C1 segment of cervical spinal cord (tissue), 14 donors: ENCODE measurements at places on chromosomes 3 and 15.
A peak's percentile ranks its signal among the peaks of the same experiment; 100 is the strongest.

- DNase-seq = no peak
Observed at GRCh38 chr3:120780977-120781376, 38.4 kb downstream of the GTF2E1 start.

- DNase-seq = no peak
Observed at GRCh38 chr3:71492974-71493771, 90.4 kb downstream of the FOXP1 start.

- DNase-seq = no peak
Observed at GRCh38 chr3:52714335-52715302, 8.7 kb downstream of the SPCS1 start.

- DNase-seq = no peak
Observed at GRCh38 chr3:41365973-41366372, 166.7 kb downstream of the CTNNB1 start.

GRCh38 chr3:150483226-150483625 is 63.1 kb downstream of the SERP1 start:
- no peak for DNase-seq

DNA sequence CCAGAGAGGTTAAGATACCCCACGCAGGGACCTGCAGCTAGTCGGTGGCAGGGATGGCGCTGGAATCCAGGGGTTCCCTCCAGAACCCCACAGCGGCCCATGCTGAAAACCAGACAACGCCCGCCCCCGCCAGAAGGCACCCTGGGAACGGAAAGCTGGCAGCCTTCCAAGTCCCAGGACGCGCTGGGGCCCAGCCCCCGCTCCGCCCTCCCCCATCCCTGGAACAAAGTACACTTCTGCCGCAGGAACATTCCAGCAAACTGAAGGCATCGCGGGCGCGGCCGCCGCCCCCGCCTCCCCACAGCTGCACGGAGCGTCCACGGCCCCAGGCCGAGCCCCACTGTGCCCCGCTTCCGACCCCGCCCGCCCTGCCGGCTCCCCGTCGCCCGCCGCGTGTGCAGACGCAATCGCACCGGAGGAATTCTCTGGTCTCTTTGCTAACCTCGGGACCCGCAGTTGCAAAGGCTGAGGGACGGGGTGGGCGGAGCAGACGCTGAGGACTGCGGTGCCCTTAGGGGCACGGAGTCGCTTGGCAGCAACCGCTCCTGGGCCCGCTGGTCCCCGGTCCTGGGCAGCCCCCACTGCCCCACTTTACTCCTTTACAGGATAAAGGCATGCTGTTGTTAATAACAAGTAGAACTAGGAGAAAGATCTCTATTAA is 44.8 kb upstream of the RNU6-1 start:
- peak; percentile 80 for DNase-seq

DNA sequence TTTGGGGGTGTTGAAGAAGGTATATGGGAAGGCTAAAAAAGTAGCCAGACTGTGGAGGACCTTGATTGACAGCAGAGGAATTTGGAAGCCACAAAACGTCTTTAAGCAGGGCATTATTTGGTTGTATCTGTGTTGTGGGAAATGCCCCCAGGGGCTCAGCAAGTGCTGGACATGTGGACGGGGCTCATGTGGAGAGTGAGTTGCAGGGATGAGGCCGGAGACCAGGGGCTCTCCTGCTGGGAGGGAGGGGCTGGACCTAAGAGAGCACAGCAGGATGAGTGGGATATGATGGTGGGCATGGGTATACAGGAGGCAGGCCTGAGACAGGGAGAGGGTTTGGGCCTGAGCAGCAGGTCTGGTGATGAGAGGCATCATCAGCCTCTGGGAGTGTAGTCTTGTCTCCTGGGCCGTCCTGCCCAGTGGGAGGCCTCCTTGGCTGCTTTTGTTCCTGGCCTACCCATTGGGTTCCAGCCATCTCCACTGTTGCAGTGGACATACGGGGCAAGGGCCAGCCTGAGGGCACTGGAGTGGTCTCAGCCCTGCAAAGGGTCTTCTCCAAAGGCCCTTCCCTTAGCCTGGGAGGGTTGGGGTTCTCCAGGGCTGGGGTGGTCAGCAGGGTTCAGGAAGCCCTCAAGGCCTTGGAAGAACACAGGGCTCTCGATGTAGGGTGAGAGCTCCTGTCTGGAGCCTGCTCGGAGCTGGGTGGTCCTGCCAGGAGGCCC is 27.5 kb downstream of the ACAD9 start:
- no peak for DNase-seq

DNA sequence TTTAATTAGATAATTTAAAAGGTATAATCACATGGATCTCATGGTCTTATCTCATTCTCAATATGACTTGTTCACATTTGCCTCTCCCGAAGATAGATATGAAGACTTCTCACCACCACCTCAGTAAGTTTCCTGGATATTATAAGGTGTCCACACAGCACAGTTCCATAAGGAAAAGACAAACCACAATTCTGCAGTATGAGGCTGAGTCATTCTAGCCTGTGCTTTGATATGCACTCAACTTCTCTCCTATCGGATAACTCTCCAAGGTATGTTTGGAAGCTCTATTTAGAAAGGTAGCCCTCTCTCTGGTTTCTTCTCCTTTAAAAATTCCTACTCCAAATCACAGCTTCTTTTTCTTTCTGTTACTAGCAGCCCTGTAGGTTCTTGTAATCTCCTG is 612.8 kb downstream of the ZPLD1 start:
- DNase-seq = no peak

- DNase-seq = no peak
Observed at GRCh38 chr3:111246967-111247760, 175.5 kb downstream of the NECTIN3 start.

DNA sequence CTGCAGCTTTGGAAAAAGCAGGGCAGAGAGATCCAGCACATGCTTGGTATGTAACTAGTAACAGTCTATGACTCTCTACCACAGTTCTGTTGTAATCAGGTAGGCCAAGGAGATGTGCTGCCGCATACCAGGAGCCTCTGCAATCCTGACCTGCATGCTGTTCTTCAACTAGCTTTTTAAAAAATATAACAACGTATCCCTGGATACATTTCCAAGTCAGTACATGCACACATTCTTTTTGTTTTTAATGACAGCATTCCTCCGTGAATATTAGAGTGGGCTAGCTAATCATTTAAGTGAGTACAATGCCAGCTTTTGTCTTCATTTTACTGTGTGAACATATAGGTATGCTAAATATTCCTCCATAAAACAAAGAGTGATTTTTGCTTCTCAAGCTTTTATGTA is 437.8 kb downstream of the RBMS3 start:
- no peak for DNase-seq

GRCh38 chr3:46001178-46001577 is 5.6 kb upstream of the FYCO1 start:
- DNase-seq = peak; percentile 17

DNA sequence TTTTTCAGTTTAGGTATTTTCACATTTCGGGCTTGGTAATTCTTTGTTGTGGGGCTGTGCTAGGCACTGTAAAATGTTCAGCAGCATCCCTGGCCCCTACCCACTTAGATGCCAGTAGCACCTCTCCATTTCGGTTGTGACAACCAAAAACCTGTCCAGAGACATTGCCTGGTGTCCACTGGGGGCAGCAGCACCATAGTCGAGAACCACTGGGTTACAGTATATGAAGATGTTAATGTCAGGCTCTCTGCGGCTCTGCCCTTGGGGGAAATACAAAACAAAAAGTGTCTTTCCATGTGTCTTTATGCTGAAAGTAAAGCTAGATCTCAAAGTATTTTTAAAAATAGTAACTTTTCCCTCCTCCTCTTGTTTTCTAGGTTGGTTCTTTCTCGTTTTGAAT is 177.2 kb downstream of the ITPR1 start:
- no peak for DNase-seq

DNA sequence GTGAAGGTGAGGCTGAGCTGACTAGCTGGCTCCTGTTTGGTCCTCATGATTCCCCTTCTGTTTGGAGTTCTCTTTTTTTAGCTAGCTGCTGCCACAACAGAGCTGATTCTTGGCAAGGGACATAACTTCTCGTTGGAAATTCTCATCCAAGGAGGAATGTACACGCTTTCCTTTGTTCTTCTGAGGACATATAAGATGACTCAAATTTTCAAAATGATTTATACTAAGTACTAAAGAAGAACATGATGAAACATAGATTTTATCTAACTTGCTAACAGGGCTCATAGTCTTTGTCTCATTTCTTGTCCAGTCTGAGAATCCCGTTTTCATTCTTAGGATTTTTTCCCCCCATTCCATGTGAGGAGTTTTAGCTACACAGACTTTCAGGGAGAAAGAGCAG is 2.9 kb upstream of the TFG start:
- no peak for DNase-seq

- DNase-seq = no peak
Observed at GRCh38 chr3:137259701-137260100, 301.9 kb downstream of the IL20RB start.

- DNase-seq = no peak
Observed at GRCh38 chr3:52827441-52827840, 3.0 kb downstream of the ITIH4 start.

DNA sequence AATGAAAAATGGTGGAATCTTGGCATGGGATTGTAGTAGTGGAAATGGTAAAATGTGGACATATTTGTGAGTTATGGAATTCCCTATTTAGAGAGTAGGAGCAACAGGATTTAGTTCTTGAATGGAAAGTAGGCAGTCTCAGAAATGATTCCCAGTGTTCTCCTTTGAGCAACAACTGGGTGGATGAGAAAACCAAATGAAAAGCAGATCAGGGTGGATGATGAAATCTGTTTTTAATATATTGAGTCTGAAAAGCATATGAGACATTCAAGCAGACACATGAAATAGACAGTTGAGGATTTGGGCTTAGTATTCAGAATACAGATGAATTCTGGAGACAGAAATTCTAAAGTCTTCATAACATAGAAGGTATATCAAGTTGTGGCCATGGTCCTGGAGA is 451.3 kb downstream of the LPP start:
- DNase-seq = no peak

- DNase-seq = no peak
Observed at GRCh38 chr3:126528800-126529541, 5.0 kb downstream of the CHST13 start.

GRCh38 chr3:114569186-114569585 is 275.4 kb downstream of the TIGIT start:
- no peak for DNase-seq

GRCh38 chr15:65987100-65987499 is 117.8 kb downstream of the RAB11A start:
- no peak for DNase-seq

GRCh38 chr3:84984429-84984828 is 25.6 kb downstream of the CADM2 start:
- DNase-seq = no peak

GRCh38 chr3:45105855-45106671 is 40.1 kb downstream of the CDCP1 start:
- no peak for DNase-seq

GRCh38 chr3:157614896-157615295 is 111.7 kb upstream of the VEPH1 start:
- DNase-seq = no peak

- peak; percentile 86 for DNase-seq
Observed at GRCh38 chr15:68229386-68230156, at the start of gene CLN6. Gene CLN6, minus strand, starts transcription at chr15:68229728. Its CDS starts 144 bp downstream, at chr15:68229584.

- no peak for DNase-seq
Observed at GRCh38 chr3:129662191-129662608, 55.7 kb upstream of the PLXND1 start.

DNA sequence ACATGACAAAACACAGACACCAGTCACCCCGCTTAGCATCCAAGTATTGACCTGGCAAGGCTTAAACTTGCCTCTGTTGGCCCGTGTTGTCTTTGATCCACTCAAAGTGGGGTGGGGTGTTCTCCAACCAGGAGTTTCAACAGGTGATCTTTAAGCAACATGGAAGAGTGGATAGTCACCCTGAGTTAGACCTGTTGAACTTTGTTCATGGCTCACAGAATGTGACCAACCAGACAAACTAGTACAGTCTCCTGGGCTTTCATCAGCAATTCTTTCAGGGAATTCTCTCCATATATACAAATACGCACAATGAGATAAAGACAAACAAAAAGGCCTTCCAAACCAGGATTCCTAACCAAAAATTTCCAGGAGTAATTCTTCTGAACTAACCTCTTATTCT is 11.9 kb downstream of the LEKR1 start:
- no peak for DNase-seq

DNA sequence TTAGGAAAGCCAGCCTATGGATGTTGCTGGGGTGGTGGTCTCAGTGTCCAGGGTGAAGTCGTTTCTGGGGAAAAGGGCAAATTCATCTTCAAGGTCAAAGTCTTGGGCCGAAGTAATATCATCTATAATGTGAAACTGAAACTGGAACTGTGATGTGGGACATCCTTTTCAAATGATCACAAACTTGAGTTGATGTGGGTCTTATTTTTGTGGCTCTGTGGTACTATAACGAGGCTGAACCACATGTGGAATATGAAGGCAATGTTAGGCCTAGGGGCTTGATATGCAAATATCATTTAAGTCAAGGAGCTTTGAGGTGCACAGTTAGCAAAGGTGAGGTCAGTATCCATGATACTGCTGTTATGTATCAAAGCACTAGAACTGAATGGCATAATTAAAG is 1.5 kb upstream of the CD200R1L start:
- DNase-seq = no peak

- DNase-seq = no peak
Observed at GRCh38 chr3:98552232-98553020, 20.6 kb downstream of the GPR15 start.

DNA sequence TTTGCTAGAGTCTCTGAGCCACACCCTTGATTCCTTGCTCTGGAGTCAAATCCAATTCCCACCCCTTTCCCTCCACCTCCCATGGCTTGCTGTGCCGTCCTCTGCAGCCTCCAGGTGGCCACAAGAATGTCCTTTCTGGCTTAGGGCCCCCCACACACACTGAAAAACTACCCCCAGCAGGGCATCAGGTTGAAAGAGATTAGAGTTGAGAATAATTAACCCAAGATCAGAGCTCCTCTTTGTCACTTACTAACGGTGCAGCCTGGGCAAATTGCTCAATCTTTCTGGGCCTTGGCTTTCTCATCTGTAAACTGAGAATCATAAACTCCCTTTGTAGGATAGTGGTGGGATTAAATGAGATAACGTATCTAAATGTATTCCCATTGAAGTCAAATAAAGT is 78.5 kb downstream of the MRPL46 start:
- DNase-seq = no peak

DNA sequence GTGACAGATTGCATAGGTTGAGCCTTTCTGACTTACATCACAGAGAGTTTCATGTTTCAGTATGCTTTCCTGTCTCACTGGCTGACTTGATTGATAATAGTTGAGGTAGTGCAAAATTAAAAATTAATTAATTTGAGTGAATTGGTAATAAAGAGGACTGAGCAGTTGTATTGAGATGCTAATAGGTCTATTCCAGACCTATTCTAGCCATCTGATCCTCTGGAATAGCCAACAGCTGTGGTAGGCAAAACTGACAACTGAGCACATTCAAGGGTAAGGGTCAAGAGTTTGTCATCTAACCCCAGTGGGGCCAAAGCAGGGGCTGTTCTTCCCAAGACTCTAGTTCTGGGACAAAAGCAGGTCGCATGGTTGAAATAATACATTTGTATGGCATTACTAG is 132.4 kb downstream of the EPHA3 start:
- no peak for DNase-seq

DNA sequence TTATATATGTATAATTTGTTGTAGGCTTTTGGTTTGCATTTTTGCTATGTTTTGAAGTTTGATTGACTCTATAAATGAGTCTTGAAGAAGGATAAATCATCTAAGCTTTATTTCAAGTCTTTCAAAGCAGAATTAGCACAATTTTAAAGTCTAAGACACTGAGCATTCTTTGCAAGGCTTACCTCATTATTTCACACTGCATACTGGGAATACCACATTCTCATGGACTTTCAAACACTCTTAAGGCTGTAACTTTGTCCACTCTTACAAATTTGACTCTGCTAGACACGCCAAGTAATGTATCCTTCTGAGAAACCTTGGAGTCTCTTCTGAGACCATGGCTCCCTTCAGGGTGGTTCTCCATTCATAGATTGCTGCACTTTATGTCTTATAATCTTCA is 281.3 kb upstream of the COL8A1 start:
- DNase-seq = no peak
